Thoracic aorta endothelial cell (primary cell): ENCODE measurements at places on chromosomes 6 and 20. TPM values are rescaled to one million over a fixed set of nuclear protein-coding genes. Genes with fewer than 3 reads are reported as not detected.

CRYBG1 gene
- total RNA-seq = 16.4 and 55.7 TPM in 2 replicates

LPIN3 gene
- 3.5 and 5.2 TPM in 2 replicates for total RNA-seq

SRSF12 gene
- total RNA-seq = under 0.01 and 0.36 TPM in 2 replicates

HLA-DMB gene
- 0.27 and 0.50 TPM in 2 replicates for total RNA-seq

RPRD1B gene
- 26.2 and 29.8 TPM in 2 replicates for total RNA-seq

HMGCLL1 gene
- 0.40 TPM in 1 of 2 replicates, not detected in the other for total RNA-seq

ARHGAP40 gene
- total RNA-seq = 0.07 and 0.13 TPM in 2 replicates
